ENCODE measurements at places on chromosomes 1 and 21. TPM values are rescaled to one million over a fixed set of nuclear protein-coding genes. Genes with fewer than 3 reads are reported as not detected.

DNA sequence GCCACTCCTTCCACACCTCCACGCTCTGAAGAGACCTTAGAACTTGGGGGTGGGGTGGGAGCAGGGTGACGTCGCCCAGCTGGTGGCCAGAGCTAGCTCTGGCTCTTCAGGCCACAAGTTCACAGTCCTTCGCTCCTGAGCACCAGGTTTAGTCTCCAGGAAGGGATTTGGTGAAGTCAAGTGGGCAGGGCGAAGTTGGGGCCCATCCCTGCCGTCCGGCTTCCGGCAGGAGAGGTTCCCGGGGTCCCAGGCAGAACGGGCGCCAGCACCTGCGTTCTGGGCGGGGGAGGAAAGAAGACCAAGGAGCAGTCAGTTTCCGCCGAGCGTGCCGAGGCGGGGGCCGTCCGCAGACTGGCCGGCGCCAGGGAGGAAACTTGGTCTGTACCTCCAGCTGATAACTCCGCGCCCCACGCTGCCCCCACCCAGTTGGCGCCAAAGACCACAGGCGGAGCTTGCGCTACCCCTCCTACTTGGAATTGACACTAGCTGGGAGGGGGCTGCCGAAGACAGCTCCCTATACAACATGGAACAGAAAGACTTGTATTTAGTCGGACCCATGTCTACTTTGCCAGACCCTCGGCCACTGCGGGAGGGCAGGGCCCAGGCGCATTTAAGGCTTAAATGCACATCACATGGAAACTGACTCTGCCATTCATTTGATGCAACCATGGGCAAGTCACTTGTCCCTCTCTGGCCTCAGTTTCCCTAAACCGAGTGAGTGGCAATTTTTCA is 995 bp downstream of the ID3 start:
- DNase-seq = peak; percentile 38

- DNase-seq = no peak
These were observed 119.0 kb upstream of the USP24 start for GRCh38 chr1:55334160-55334559.

DNA sequence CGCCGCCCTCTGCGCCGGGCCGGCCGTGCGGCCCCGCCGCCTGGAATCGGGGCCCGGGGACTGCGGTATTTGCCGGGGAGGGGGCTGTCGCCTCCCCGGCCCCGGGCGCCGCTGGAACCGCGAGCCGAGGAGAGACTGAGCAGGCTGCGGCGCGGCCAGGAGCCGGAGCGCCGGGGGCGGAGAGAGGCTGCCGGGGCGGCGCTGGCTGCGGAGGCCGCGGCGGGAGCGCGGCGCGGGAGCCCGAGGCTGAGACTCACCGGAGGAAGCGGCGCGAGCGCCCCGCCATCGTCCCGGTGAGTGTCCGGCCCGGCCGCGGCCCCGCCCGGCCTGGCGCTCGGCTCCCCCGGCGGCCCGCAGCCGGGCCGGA is 746 bp downstream of the DYRK1A start:
- no peak for DNase-seq

LDLRAD1 gene
- total RNA-seq = not detected

Measured in skin of body (tissue), 3 donors.